ENCODE measurements at places on chromosomes 6 and 20. TPM values are rescaled to one million over a fixed set of nuclear protein-coding genes. Genes with fewer than 3 reads are reported as not detected.

IRF4 gene
- polyA plus RNA-seq = 0.42 TPM

ID4 gene
- 55.7 TPM for polyA plus RNA-seq

MUCL3 gene
- polyA plus RNA-seq = 0.19 TPM

CRYBG1 gene
- polyA plus RNA-seq = 16.1 TPM

DCDC2 gene
- polyA plus RNA-seq = 11.1 TPM

DNA sequence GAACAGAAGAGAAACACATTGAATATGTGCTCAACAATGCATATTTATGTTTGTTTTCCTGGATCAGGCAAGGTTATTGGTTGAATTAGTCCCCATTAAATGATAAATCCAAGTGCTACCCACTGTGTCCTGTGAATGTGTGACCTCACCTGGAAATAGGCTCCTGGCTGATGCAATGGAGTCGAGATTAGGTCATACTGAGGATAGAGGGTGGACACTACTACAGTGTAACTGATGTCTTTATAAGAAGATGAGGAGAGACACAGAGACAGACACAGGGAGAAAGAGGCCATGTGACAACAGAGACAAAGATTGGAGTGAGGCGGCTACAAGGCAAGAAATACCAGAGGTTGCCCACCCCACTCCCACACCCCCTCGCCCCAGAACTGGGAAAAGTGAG is 559.3 kb downstream of the C6orf118 start:
- H3K4me3 ChIP-seq = no peak overlapping the region
- H3K36me3 ChIP-seq = no peaks in the 10 kb centered on the region
- no peaks in the 10 kb centered on the region for H3K4me1 ChIP-seq
- H3K27me3 ChIP-seq = no peaks in the 10 kb centered on the region
- no peak overlapping the region for H3K27ac ChIP-seq

DNA sequence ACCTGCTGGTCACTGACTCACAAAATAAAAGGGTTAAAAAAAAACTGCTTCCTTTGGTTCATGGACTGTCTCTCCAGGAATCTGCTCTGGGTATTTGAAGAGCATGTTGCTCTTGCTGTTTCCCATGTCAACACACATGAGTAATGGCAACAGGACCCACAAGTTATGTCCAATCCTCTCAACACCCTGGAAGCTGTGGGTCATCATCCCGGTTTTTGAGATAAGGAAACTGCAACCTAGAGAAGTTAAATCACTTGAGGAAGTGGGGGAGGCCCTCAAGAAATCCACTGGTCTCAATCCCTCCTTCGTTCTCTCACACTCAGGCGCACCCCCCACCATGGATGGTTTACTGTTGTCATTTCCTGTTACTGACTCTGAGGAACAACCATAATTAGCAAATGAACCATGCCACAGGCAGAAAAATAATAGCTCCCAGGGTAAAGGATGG is 12.4 kb downstream of the MAP1LC3A start:
- no peak overlapping the region for H3K27ac ChIP-seq
- H3K4me1 ChIP-seq = peaks cover 25% of the 10 kb centered on the region
- no peak for DNase-seq
- H3K36me3 ChIP-seq = no peaks in the 10 kb centered on the region

- H3K27me3 ChIP-seq = no peaks in the 10 kb centered on the region
- H3K4me3 ChIP-seq = no peak overlapping the region
- H3K27ac ChIP-seq = no peak overlapping the region
These were observed 15.1 kb upstream of the AFDN start for GRCh38 chr6:167811442-167812087.

- H3K36me3 ChIP-seq = no peaks in the 10 kb centered on the region
- no peak overlapping the region for H3K4me3 ChIP-seq
- H3K27me3 ChIP-seq = no peaks in the 10 kb centered on the region
- DNase-seq = peak; percentile 59
These were observed 68.4 kb downstream of the VEGFA start for GRCh38 chr6:43838276-43839036.

GRCh38 chr6:91569071-91569470 is 982.2 kb upstream of the MAP3K7 start:
- DNase-seq = no peak
- no peaks in the 10 kb centered on the region for H3K36me3 ChIP-seq
- H3K27ac ChIP-seq = no peak overlapping the region
- H3K4me3 ChIP-seq = no peak overlapping the region
- no peaks in the 10 kb centered on the region for H3K27me3 ChIP-seq

DNA sequence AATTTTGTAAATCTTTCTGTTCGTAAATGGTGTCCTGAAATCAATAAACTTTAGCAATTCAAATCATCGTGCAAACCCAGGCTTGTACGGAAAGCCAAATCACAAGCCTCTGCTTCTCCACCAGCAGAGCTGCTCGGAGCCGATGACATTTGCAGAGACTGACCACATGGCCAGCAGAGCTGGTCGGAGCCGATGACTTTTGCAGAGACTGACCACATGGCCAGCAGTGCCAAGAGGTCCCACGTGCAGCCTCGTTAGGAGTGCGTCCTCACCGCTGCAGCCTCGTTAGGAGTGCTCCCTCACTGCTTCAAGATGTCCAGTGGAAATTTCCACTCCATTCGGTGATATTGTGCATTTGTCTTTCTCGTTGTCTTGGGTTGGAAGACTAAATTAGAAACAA is 28.5 kb downstream of the SMOC2 start:
- no peaks in the 10 kb centered on the region for H3K27me3 ChIP-seq
- H3K27ac ChIP-seq = no peak overlapping the region
- no peak overlapping the region for H3K4me3 ChIP-seq
- H3K36me3 ChIP-seq = no peaks in the 10 kb centered on the region
- no peaks in the 10 kb centered on the region for H3K4me1 ChIP-seq
- DNase-seq = no peak

GRCh38 chr6:165821754-165822153 is 158.7 kb upstream of the PDE10A start:
- no peak overlapping the region for H3K27ac ChIP-seq
- peaks cover 7% of the 10 kb centered on the region for H3K27me3 ChIP-seq
- no peaks in the 10 kb centered on the region for H3K4me1 ChIP-seq
- H3K36me3 ChIP-seq = no peaks in the 10 kb centered on the region
- DNase-seq = no peak

DNA sequence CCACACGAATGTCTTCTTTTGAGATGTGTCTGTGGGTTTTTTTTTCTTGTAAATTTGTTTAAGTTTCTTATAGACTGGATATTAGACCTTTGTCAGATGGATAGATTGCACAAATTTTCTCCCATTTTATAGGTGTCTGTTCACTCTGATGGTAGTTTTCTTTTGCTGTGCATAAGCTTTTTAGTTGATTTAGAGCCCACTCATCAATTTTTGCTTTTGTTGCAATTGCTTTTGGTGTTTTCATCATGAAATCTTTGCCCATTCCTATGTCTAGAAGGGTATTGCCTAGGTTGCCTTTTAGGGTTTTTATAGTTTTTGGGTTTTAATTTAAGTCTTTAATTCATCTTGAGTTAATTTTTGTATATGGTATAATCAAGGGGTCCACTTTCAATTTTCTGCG is 57.7 kb downstream of the NKX2-2 start:
- no peaks in the 10 kb centered on the region for H3K36me3 ChIP-seq
- no peak overlapping the region for H3K27ac ChIP-seq
- H3K27me3 ChIP-seq = no peaks in the 10 kb centered on the region
- no peaks in the 10 kb centered on the region for H3K4me1 ChIP-seq
- no peak overlapping the region for H3K4me3 ChIP-seq

- H3K27ac ChIP-seq = no peak overlapping the region
- H3K4me1 ChIP-seq = no peaks in the 10 kb centered on the region
- H3K4me3 ChIP-seq = no peak overlapping the region
- H3K27me3 ChIP-seq = no peaks in the 10 kb centered on the region
- no peaks in the 10 kb centered on the region for H3K36me3 ChIP-seq
- DNase-seq = no peak
These were observed 185.2 kb downstream of the SLC24A3 start for GRCh38 chr20:19397666-19398065.

Measured in left lung (tissue), 14 donors.